ENCODE measurements at places on chromosomes 7 and 10.
A peak's percentile ranks its signal among the peaks of the same experiment; 100 is the strongest.

GRCh38 chr10:62919776-62920175, 103.6 kb upstream of the EGR2 start:
- DNase-seq: no peak

DNA sequence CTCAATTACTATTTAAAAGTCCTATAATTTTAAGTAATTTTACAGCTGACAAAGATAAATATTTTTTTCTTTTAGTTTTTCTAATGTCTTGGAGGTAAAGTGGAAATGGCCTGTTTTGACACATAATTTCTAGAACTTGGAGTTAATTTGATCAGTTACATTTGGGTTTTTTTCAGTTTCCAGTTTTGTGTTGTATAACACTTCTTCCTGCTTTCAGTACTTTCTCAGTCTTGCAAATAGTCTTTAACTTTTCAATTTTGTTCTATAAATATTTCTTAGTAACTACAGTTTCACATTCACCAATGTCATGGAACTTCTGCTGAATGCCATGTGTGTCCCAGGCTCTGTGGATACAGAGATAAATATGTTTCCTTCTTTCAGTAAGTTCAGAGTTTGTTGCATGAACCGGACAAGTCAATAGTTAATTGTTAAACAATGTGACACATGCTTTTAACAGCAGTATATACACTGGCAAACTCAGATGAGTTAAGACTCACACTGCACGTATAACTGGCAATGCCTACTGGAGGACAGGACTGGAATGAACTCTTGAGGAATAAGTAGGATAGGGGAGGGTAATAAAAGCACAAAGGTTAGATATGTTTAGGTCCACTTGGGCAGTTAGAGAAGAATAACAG, 4.6 kb downstream of the SHOC2 start:
- no peak for DNase-seq

DNA sequence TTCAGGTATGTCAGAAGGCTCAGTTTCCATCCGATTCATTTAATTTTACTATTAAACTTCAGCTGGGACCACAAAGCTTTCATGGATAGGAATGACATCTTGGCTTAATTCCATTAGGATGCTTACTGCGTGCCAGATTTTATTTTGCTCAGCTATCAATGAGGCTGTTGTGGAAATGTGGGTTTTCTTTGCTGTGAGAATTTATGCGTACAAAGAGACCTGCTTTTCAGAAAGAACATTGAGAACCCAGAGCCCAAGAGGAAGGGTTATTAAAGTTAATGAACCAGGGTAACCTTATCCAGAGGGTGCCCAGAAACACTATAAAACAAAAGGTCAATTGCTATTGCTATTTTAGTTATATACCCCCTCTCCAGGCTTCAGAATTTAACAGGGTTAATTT, 98.3 kb downstream of the MKLN1 start:
- DNase-seq: no peak

- no peak for DNase-seq
Observed at GRCh38 chr7:99409806-99410205, 1.0 kb downstream of the BUD31 start.

- no peak for DNase-seq
Observed at GRCh38 chr7:630111-630511, 96.4 kb upstream of the DNAAF5 start.

- DNase-seq: no peak
Observed at GRCh38 chr7:133576612-133577168, 323.8 kb downstream of the EXOC4 start.

GRCh38 chr7:140517546-140518369, 38.5 kb upstream of the MKRN1 start:
- DNase-seq: peak; percentile 70

DNA sequence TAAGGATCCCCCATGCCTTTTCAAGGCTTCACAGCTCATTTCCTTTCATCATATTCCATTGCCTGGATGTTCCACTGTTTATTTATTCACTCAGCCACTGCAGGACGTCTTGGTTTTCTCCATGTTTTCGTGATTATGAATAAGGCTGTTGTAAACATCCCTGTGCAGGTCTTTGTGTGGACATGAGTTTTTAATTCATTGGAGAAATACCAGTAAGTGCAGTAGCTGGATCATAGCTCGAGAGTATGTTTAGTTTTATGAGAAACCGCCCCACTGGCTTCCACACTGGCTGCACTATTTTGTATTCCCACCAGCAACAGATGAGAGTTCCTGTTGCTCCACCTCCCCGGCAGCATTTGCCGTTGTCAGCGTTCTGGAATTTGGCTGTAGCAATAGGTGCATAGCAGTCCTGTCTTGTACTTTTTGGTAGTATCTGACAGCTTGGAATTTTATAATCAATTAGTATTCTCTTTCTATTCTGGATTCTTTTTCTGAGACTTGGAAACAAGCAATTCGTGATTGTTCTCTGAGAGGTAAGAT, 269.9 kb upstream of the PITRM1 start:
- no peak for DNase-seq

- DNase-seq: no peak
Observed at GRCh38 chr7:30436046-30436445, 42.5 kb downstream of the NOD1 start.

- peak; percentile 92 for DNase-seq
Observed at GRCh38 chr7:38215735-38216670, 38.0 kb downstream of the STARD3NL start.

GRCh38 chr7:41481353-41481752, 221.5 kb downstream of the INHBA start:
- no peak for DNase-seq

GRCh38 chr7:155198196-155198892, 99.3 kb upstream of the INSIG1 start:
- DNase-seq: no peak

DNA sequence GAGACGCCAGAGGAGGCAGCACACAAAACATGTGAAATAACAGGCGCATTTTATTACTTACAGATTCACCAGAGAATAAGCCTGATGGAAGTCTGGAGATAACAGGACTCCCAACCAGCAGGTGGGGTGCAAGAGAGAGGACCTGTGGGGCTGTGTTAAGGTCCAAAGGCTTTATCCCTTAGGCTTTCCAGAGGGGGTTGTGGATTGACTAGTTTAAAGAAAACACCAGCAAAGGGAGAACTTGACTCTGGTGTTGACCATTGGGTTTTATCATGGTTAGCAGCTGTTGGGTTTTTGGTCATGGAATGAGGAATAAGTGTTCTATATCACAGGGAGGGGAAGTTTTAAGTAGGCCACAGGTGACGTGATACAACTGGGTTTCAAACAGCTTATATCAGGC, 1.6 kb upstream of the CRPPA start:
- no peak for DNase-seq

- peak; percentile 83 for DNase-seq
Observed at GRCh38 chr7:99267841-99268576, 4.6 kb upstream of the MYH16 start.

DNA sequence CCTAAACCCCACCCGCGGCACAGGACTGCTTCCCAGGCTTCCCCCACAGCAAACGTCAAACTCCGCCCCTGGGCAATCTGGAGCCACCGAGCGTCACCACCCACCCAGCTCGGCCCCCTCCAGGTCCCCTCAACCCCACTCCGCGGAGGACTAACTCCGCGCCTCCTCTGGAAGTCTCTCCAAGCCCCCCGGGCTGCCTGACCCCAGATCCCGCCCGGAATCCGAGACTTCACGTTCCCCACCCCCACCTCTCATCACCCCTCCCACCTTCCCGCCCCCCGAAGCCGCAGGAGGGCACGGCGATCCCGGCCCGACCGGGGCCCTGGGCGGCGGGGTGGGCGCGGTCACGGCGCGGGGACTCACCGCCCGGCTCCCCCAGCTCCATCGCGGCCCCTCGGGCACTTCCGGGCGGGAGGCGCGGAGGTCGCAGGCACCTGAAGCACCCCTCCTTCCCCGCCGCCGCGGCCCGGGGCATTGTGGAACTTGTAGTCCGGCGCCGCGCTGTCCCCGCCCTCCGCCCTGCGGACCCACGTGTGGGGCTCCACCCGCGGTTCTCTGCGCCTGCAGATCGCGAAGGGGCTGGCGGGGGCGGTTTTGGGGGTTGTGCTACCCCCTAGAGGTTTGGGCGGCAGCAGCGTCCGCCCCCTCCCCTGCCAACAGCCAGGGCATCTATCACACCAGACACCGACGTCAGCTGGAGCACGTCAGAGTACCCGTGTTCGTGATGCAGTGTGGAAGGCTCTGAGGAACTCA, at the start of gene TMUB1:
TMUB1 (minus strand) TSS at position 423 of the 753 bp plus-strand sequence. CDS start 930 bp downstream, outside the sequence.
- no peak for DNase-seq

DNA sequence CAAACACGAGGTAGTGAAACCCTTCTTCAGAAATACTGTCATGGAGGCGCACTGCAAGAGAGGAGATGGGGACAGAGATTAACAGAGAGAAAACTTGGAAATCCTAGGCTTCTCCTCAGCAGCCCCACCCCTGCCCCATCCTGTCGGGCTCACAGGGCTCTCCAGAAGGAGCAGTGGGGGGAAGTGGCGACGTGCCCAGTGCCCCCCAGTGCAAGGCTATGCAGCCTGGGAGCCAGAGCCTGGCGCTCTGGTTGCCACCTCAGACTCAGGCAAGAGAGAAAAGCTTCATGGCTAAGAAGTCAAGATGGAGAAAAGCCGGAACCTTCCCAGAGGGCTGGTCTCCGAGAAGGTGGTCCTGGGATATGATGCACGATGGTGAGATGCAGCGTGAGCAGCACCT, 21.2 kb downstream of the CAMK2G start:
- DNase-seq: no peak

- DNase-seq: peak; percentile 67
Observed at GRCh38 chr7:55128693-55129394, 110.0 kb downstream of the EGFR start.

GRCh38 chr10:28254290-28254985, 48.4 kb downstream of the MPP7 start:
- DNase-seq: peak; percentile 89

GRCh38 chr7:6376820-6377219, 70.9 kb downstream of the DAGLB start:
- DNase-seq: no peak

DNA sequence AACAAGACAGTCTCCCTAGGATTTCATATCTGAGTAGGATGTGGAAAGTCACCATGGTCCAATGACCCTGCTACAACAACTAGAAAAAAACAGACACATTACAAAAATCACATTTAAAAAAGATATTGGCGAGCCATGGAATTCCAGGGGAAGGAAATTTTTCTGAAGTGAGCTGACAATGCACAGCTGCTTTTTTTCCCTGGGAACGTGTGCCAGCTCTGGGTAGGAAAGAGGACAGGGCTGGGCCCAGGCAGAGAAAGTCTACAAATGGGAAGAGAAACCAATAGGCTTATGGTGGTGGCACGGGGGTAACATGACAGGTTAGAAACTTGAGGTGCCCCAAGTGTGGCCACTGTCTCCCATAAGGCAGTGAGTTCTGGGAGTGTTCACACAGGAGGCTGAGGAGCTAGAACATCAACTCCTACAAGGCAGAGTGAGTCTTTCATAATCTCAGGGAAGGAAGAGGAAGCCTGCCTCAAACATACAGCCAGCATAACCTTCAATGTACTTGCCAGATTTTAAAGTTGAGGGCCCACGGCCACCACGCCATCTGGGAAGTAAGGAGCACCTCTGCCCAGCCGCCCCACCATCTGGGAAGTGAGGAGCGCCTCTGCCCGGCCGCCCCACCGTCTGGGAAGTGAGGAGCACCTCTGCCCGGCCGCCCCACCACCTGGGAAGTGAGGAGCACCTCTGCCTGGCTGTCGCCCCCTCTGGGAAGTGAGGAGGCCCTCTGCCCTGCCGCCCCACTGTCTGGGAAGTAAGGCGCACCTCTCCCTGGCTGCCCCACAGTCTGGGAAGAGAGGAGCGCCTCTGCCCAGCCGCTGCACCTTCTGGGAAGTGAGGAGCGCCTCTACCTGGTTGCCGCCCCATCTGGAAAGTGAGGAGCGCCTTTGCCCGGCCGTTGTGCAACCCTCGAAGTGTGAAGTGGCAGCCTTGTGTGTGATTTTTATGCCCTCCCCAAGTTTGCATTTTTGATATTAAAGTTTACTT, 5.9 kb downstream of the FBXL13 start:
- DNase-seq: no peak

- DNase-seq: peak; percentile 56
Observed at GRCh38 chr7:20193242-20193777, 23.9 kb downstream of the MACC1 start.

- DNase-seq: peak; percentile 52
Observed at GRCh38 chr10:110324201-110324804, 19.6 kb upstream of the SMNDC1 start.

DNA sequence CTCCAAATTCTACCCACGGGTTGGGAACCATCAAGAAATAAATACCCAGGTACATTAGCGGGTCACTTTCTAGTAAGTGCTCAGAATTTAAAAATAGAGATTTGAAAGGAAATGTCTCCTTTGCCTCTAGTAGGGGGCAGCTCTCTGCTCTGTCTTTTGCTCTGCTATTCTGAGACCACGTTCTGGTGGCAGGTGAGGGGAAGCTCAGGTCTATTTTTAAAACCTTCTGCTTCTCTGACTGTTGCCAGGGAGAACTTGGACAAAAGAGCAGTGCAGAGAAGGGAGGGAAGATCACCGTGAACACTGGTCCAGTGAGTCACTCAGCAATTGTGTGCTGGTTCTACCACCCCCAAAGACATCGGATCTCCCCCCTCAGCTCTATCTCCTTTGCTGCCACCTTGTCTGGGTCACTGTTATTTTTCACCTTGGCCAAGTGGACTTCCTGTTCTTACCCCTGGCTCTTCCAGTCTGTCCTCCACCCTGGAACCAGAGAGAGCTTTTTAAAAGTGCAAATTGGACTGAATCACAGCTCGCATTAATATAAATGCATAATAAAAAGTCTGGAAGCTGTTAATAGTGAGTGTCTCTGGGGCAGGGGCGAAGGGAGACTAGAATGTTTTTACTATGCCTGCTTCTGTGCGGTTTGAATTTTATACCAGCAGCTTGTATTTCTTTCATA, 72.4 kb upstream of the LOXL4 start:
- DNase-seq: peak; percentile 54

GRCh38 chr7:20407585-20408466, 77.1 kb downstream of the ITGB8 start:
- DNase-seq: peak; percentile 68

DNA sequence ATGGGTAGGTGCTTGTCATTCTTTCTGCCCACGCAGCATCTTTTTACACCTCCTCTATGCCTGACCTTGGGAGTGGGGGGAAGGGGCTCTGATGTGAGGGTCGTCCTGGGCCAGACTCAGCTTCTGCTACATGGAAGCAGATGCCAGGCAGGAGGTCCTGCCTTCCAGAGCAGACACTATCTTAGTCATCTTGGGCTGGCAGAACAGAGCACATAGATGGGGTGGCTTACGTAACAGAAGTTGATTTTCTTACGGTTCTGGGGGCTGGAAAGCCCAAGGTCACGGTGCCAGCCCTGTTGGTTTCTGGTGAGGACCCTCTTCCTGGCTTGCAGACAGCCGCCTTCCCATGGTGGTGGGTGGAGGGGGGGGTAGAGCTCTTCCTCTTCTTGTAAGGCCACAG, 159.0 kb downstream of the PRKAG2 start:
- DNase-seq: no peak

- DNase-seq: no peak
Observed at GRCh38 chr10:2650328-2650727, 417.0 kb upstream of the PFKP start.

All from astrocyte (in vitro differentiated cells and primary cell).